ENCODE measurements at places on chromosomes 1 and 21.
A peak's percentile ranks its signal among the peaks of the same experiment; 100 is the strongest.

DNA sequence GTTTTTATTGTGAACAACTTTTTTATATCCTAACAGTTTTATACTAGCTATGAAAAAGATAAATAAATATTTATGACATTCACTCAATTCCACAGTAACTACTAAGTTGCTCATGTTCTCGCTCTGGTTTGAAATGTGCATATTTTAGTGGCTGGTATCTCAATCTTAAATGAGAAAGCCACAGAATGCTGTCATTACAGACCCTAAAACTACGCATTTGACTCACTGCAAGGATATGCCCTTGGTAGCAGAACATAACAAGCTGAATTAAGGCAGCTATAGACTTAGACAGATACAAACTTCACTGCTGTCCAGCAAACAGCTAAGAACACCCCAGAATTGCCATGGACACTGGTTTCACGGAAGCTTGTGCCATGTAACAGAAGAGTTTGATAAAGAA is 19.0 kb downstream of the DAB1 start:
- no peak for DNase-seq

DNA sequence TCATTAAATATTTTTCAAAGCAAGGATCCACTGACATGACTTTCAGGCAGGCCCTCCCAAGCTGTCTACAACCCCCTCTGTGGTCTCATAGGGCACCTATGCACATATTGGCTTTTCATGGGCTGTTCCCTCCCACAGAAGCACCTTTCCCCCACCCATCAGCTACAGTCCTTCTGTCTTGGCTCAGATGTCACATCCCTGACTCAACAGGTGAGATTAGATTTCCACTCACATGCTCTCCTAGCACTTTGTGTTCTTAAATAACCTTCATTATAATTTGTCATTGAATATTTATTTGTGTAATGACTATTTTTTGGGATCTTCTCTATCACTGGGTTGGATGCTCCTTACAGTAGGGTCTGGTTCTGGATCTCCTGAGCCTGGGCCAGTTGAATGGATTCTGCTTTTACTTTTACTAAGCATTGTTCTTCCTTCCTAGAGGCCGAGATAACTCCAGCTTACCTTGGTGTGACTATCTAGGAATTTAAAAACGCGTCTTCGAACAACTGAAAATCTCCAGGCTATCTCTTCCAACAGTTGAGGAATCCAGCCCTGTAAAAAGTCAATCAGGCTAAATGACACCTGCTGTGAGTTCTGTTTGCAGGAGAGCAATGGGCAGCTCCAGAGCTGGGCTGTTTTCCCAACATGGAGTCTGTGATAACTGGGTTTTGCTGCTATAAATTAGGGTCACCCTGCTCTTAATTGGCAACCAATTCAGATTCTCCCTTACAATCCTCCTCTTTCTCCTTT is 16.2 kb downstream of the ROR1 start:
- no peak for DNase-seq

DNA sequence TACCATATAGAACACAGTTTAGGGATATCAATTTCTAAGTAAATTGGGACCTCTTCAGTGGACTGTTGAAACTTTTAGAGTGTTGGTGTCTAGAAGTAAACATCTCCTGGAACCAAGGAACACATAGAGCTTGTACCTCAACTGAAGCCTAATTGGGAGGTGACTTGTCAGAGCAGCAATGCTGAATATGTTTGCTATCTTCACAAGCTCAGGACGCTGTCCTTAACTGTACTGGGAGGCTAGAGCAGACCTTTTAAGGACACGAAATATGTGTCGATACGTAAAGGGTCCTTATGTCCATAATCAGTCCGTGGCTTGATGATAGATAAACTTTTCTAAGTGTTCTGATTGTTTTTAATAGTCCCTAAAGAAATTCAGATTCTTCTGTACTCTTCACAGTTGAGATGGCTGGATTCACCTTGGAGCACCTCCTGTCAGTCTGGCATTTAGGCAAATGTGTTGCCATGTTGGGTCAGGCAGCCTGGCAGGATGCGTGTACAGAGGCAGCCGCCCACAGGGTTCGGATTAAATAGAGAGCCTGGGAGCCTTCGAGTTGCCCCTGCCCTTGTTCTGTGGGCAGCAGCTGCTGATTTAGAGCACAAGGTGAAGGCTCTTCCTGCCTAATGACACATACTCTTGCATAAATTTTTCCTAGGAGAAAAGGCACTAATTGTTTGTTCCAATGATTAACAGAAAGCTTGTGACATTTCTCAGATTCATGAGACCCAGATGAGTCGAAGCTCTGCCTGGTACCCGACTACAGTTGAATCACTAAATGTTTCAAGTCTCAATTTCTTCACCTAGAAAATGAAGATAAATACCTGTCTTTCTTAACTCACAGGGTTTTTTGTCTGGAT is 3.6 kb downstream of the ACTN2 start:
- no peak for DNase-seq

- DNase-seq: no peak
Measured at GRCh38 chr1:206445911-206446356, 24.3 kb upstream of the IKBKE start.

GRCh38 chr1:151060657-151061421 is 642 bp downstream of the MLLT11 start:
- DNase-seq: peak; percentile 30

DNA sequence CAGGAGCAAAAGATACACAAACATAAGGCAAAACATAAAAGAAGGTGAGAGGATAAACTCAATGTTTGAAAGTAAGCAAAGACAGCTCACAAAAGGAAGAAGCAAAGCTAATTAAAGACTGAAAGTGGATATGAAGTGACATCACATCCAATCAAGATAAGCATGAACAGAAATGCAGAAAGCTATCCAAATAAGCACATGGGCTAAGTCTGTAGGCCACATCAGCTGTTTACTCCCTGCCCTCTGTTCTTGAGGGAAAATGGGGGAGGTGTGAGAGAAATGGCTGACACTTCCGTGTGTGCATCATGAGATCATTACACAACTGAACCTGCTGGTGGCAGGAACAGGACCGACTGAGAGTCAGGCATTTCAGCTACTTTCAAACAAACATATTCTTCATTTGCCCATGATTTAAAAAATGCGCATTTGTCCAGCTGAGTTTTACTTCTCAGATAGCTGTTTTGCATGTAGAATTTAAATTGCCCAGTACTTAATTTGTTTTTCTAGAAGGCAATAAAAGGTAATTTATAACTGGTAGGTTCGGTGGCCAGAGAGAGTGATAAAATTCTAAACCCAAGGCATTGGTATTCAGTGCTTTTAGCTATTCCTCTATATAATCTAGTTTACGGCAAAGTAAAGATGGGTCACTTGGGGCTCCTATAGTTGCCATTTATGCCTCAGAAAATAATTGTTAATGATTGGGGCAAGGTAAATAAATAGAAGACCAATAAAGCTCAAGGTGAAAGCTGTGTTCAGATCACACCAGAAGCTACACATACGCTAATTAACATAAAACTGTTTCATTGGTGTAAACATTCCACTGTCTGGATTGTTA is 27.2 kb upstream of the MAN1A2 start:
- DNase-seq: no peak

GRCh38 chr1:225896937-225897549 is 8.1 kb upstream of the LEFTY1 start:
- no peak for DNase-seq

DNA sequence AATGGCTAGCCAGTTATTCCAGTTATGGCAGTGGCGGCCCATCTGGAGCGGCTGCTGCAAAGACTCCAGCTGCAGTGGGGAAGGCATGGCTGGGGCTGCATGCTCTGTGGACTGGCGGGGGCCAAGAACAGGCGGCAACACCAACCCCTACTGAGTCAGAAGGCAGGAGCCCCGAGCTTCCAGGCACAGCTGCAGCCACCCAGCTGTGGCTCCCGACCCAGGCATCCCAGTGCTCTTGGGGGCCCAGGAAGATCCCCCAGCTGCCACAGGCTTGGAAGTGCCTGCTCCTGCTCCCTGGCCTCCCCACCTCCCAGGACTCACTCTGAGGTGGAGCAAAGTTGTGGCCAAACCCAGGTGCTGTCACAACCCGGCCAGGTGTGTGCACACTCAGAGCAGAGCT is 317.0 kb upstream of the RRP15 start:
- DNase-seq: no peak

- no peak for DNase-seq
Measured at GRCh38 chr1:79364896-79365295, 358.4 kb upstream of the ADGRL4 start.

GRCh38 chr1:168607872-168608428 is 31.5 kb downstream of the XCL1 start:
- no peak for DNase-seq

- no peak for DNase-seq
Measured at GRCh38 chr1:230087028-230087716, 20.1 kb downstream of the GALNT2 start.

DNA sequence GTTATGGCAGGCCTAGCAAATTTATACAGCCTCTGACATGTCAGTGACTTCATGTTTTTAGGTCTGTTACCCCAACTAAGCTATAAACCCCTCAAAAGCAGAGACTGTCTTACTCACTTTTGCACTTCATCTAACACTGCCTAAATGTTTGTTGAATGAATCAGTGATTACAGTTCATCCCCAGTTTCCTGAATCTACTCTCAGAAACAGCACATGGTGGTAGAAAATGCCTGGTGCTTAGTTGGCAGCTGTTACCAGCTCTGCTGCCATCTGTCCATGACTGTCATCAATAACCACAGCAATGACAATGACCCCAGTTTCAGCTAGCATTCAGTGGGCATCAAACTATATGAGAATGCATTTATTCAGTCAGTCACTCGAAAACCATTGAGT is 110.5 kb upstream of the SERBP1 start:
- DNase-seq: peak; percentile 44

- DNase-seq: no peak
Measured at GRCh38 chr1:22228505-22228911, 85.6 kb upstream of the WNT4 start.

DNA sequence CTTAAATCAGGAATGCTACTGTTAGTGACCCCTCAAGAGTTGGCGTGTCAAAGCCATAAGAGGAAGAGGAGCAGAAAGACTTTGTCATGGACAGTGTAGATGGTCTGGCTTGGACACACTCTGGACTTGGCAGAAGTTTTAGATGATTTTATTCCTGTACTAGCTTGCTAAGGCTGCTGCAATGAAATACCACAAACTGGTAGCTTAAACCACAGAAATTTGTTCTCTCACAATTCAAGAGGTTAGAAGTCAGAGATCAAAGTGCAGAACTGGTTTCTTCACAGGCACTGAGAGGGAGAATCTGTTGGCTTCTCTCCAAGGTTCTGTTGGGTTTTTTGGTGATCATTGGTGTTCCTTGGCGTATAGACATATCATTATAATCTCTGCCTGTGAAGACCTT is 869.8 kb upstream of the B3GALT2 start:
- no peak for DNase-seq

- DNase-seq: no peak
Measured at GRCh38 chr1:247548769-247549182, at the start of gene GCSAML. GCSAML (plus strand) TSS chr1:247549134; CDS start chr1:247549192, 58 bp downstream.

- DNase-seq: no peak
Measured at GRCh38 chr1:178628637-178629251, 96.3 kb upstream of the RALGPS2 start.

GRCh38 chr1:182173808-182174512 is 112.4 kb upstream of the ZNF648 start:
- DNase-seq: no peak

- peak; percentile 70 for DNase-seq
Measured at GRCh38 chr1:160726498-160727315, 12.3 kb upstream of the SLAMF7 start.

- DNase-seq: peak; percentile 92
Measured at GRCh38 chr1:158019171-158019868, 25.9 kb downstream of the KIRREL1 start.

DNA sequence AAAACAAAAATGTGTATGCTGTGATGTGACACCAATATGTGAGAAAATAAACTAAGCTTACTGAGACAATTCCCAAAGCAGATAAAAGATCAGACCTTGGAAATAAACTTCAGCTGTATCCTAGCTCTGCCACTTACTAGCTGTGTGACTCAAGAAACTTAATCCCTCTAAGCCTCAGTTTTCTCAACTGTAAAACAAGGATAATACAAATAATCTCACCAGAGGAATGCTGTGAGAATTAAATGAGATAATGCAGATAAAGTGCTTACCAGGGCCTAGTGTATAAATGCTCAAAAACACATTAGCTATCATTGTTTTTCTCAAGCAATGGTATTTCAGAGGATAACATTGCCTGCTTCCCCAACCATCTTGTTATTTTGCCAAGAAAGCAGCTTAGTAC is 2.1 kb downstream of the HEATR1 start:
- DNase-seq: no peak

DNA sequence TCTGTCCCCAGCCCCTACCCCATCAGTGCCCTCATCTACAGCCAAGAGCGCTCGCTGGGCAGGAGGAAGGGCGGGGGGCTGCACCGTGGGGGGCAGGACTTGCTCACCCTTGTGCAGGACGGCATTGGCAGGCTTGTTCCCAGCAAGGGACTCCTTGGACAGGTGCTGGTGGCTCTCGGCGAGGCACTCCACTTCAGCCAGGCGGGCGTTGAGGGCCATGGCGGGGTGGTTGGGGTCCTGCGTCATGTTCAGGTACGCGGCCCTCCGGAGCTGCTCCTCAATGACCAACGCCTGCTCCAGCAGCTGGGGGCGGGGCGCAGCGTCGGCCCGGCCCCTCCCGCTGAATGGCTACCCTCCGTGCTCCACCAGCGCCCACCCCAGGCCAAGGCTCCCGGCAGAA is 64.0 kb downstream of the KCNAB2 start:
- no peak for DNase-seq

GRCh38 chr1:32766328-32766972 is 50.7 kb downstream of the YARS1 start:
- DNase-seq: no peak

- DNase-seq: no peak
Measured at GRCh38 chr1:119294722-119295121, 73.9 kb upstream of the HAO2 start.

- no peak for DNase-seq
Measured at GRCh38 chr1:153705484-153705883, 22.4 kb upstream of the INTS3 start.

DNA sequence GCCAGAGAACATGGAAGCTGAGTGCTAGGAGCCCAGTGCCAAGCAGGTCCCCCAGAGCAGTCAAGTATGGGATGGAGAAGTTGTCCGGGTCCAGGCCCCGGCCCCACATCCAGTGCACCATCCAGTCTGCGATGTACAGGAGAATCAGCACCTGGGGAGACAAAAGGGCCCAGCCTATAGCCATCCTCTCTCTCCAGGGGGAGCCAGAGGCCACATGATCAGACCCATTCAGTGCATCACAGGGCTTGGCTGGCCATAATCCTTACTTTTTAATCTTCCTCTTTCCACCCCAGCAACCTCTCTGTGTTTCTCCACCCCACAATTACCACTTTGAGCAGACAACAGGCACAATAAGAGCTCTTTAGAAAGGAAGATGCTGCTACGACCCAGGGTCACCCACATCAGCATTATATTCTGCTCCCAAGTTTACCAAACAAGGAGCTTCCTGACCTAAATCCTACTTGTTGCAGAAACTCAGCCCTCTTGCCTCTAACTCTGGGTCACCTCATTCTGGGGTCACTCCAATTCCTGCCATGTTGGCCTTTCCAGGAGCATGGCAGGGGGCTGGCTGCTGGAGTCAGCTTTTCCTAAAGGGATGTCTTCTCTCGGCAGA is 16.4 kb upstream of the RAB29 start:
- peak; percentile 51 for DNase-seq

- no peak for DNase-seq
Measured at GRCh38 chr1:69567652-69568420, at the start of gene LRRC7. LRRC7 (plus strand) TSS chr1:69567922; CDS start chr1:69568640, 718 bp downstream.

- DNase-seq: peak; percentile 90
Measured at GRCh38 chr1:94044290-94044790, 76.6 kb downstream of the ABCA4 start.
